ENCODE measurements at places on chromosomes 2 and 18. TPM values are rescaled to one million over a fixed set of nuclear protein-coding genes. Genes with fewer than 3 reads are reported as not detected.

The KLHL14 gene
- total RNA-seq: 0.38 TPM

The DNAJC5G gene
- total RNA-seq: 0.88 TPM

The TCF23 gene
- total RNA-seq: under 0.01 TPM

The CYP27A1 gene
- total RNA-seq: 11.9 TPM

The SEC11C gene
- total RNA-seq: 28.4 TPM

The TUBA3D gene
- not detected for total RNA-seq

The PLGLB2 gene
- 6.2 TPM for total RNA-seq

The SATB2 gene
- 4.6 TPM for total RNA-seq

The NTSR2 gene
- total RNA-seq: 1.1 TPM

The CPO gene
- 1.2 TPM for total RNA-seq

The GPC1 gene
- 71.6 TPM for total RNA-seq

The HS1BP3 gene
- total RNA-seq: 37.6 TPM

The WDFY1 gene
- 38.1 TPM for total RNA-seq

The RUFY4 gene
- total RNA-seq: 2.4 TPM

The IL36B gene
- total RNA-seq: not detected

The SCN2A gene
- total RNA-seq: under 0.01 TPM

The BOLL gene
- not detected for total RNA-seq

The TUBA3E gene
- not detected for total RNA-seq

The C18orf63 gene
- not detected for total RNA-seq

The CDCA7 gene
- total RNA-seq: 0.38 TPM

The OXER1 gene
- total RNA-seq: 2.0 TPM

The COBLL1 gene
- total RNA-seq: 108 TPM

The NRBP1 gene
- total RNA-seq: 62.9 TPM

The ACKR3 gene
- 84.9 TPM for total RNA-seq

The ASPRV1 gene
- total RNA-seq: 3.5 TPM

The KATNAL2 gene
- 8.0 TPM for total RNA-seq

The FBXO36 gene
- total RNA-seq: 3.8 TPM

The CBLN2 gene
- not detected for total RNA-seq

The CXCR2 gene
- total RNA-seq: not detected

The SCTR gene
- not detected for total RNA-seq

The ATF2 gene
- total RNA-seq: 65.4 TPM

The IRS1 gene
- total RNA-seq: 11.9 TPM

The SRD5A2 gene
- total RNA-seq: under 0.01 TPM

The CIDEA gene
- 336 TPM for total RNA-seq

The SEH1L gene
- 28.3 TPM for total RNA-seq

The CROCC2 gene
- not detected for total RNA-seq

The SGPP2 gene
- not detected for total RNA-seq

The FRZB gene
- 2.6 TPM for total RNA-seq

All from subcutaneous adipose tissue (tissue), 4 donors.